ENCODE measurements at places on chromosomes 7 and 10. TPM values are rescaled to one million over a fixed set of nuclear protein-coding genes. Genes with fewer than 3 reads are reported as not detected.
A peak's percentile ranks its signal among the peaks of the same experiment; 100 is the strongest.

- H3K27me3 ChIP-seq = no peaks in the 10 kb centered on the region
- H3K4me3 ChIP-seq = no peak overlapping the region
- no peak overlapping the region for H3K27ac ChIP-seq
- H3K4me1 ChIP-seq = no peaks in the 10 kb centered on the region
Measured at GRCh38 chr10:76287856-76288255, 856.4 kb downstream of the LRMDA start.

- H3K36me3 ChIP-seq = no peaks in the 10 kb centered on the region
- peak overlapping the region; percentile 67 for H3K27ac ChIP-seq
- peaks cover 16% of the 10 kb centered on the region for H3K4me1 ChIP-seq
- H3K4me3 ChIP-seq = no peak overlapping the region
Measured at GRCh38 chr10:22630234-22631174, 83.9 kb downstream of the PIP4K2A start.

DNA sequence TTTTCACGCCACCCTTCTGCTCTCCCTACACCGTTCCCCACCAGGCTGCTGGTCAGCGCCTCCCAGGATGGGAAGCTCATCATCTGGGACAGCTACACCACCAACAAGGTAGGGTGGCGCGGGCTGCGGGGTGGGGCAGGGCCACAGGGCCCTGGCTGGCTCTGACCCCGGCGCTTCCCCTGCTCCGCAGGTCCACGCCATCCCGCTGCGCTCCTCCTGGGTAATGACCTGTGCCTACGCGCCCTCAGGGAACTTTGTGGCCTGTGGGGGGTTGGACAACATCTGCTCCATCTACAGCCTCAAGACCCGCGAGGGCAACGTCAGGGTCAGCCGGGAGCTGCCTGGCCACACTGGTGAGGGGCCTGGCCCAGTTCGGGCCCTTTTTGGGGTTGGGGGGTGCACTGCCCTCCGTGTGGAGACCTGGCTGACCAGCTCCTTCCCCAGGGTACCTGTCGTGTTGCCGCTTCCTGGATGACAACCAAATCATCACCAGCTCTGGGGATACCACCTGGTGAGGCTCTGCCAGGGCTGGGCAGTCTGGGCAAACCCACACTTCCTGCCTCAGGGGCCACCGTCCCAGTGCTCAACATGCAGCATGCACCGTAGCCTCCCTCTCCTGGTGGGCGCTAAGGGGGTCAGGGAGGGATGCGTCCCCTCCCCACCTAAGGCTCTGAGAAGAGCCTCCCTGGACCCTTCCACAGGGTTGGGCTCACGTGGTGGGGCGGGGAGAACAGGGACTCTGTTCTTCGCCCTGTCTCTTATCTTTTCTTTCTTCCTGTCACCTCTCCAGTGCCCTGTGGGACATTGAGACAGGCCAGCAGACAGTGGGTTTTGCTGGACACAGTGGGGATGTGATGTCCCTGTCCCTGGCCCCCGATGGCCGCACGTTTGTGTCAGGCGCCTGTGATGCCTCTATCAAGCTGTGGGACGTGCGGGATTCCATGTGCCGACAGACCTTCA is 4.0 kb downstream of the GNB2 start:
- H3K27ac ChIP-seq = no peak overlapping the region
- H3K4me3 ChIP-seq = no peak overlapping the region
- H3K36me3 ChIP-seq = peaks cover 38% of the 10 kb centered on the region
- DNase-seq = no peak
- H3K27me3 ChIP-seq = no peaks in the 10 kb centered on the region

- H3K27ac ChIP-seq = peak overlapping the region; percentile 74
- no peaks in the 10 kb centered on the region for H3K27me3 ChIP-seq
- peaks cover 31% of the 10 kb centered on the region for H3K36me3 ChIP-seq
- DNase-seq = no peak
- H3K4me1 ChIP-seq = peaks cover 16% of the 10 kb centered on the region
Measured at GRCh38 chr7:102463841-102464576, 654 bp downstream of the ALKBH4 start.

DNA sequence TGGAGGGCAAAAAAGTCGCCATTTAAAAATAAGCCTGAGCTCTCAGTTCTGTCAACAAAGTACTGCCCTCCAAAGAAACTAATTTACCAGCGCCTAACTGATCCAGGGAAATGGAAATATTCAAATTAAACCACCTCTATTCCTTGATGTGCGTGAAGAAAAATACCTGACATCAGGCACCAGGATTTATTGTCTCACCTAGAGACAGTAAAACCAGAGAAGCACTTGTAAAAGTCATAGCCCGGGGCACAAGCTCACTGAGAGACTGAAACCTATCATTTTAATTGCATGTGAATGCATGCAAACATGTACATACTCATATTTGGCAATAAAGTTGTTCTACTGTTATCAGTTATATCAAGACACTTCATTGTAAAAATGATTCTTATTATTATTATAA is 147.3 kb upstream of the VSTM2A start:
- no peak overlapping the region for H3K4me3 ChIP-seq
- no peak for DNase-seq
- H3K4me1 ChIP-seq = no peaks in the 10 kb centered on the region
- H3K36me3 ChIP-seq = no peaks in the 10 kb centered on the region

Gene LLCFC1
- not detected for total RNA-seq
